ENCODE measurements at places on chromosomes 12 and 14. TPM values are rescaled to one million over a fixed set of nuclear protein-coding genes. Genes with fewer than 3 reads are reported as not detected.

DNA sequence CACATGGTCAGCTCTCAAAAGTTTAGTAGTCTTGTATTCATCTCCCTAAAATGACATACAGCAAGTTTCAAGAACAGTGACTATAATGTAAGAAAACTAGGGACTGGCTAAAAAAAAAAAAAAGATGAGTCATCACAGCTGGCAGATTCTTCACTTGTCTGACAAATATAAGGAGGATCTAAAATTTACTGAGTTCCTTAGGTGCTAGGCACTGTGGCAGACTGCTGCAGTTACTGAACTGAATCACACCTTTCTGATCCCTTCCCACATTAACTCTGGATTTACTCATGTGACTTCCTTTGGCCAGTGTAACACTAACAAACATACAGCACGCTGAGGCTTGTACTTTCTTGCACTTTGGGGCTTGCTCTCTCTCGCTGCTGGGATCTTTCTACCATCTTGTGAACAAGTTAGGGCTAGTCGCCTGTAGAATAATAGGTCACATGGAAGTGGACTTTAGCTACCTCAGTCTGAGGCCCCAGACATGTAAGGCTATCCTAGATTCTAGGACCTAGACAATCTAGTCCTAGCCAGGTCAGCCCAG is 32.1 kb downstream of the BAZ1A start:
- no peak for DNase-seq
- no peaks in the 10 kb centered on the region for H3K27me3 ChIP-seq
- H3K4me1 ChIP-seq, result no peaks in the 10 kb centered on the region
- H3K4me3 ChIP-seq, result no peak overlapping the region
- H3K36me3 ChIP-seq, result no peaks in the 10 kb centered on the region

DNA sequence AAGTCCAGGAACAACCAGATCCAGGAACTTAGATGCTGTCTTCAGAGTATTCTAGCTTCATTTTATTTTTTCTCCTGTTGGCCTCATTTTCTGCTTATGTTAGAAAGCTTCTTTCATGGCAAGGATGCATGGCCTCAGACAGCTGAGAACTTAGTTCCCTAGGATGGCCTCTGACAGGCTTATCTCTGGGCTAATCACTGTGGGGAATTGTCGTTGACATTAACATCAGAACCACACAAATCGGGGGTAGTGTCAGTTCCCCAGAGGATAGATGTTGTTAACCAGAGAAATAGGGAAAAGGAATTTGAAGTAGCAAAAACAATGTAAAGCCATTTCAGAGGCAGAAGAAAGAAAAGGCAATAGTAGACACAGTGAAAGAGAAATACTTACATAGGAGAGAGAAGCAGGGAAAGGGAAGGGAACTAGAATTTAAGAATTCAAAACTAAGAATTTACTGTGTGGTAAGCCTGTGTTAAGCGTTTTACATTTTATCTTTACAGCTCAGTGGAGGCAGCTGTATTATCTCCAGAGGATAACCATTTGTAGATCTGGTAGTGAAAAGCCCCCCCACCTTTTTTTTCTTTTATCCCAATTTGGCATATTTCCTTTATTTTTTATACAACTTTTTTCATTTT is 21.8 kb downstream of the FUT8 start:
- peaks cover 21% of the 10 kb centered on the region for H3K4me1 ChIP-seq
- no peak overlapping the region for H3K27ac ChIP-seq
- no peaks in the 10 kb centered on the region for H3K27me3 ChIP-seq
- no peak for DNase-seq
- no peaks in the 10 kb centered on the region for H3K36me3 ChIP-seq

PITPNM2 gene
- total RNA-seq, result 6.1 TPM

GRCh38 chr12:91763654-91764370 is 381.8 kb downstream of the BTG1 start:
- H3K4me3 ChIP-seq, result no peak overlapping the region
- no peaks in the 10 kb centered on the region for H3K4me1 ChIP-seq
- H3K27ac ChIP-seq, result no peak overlapping the region
- no peaks in the 10 kb centered on the region for H3K27me3 ChIP-seq
- DNase-seq, result no peak

DNA sequence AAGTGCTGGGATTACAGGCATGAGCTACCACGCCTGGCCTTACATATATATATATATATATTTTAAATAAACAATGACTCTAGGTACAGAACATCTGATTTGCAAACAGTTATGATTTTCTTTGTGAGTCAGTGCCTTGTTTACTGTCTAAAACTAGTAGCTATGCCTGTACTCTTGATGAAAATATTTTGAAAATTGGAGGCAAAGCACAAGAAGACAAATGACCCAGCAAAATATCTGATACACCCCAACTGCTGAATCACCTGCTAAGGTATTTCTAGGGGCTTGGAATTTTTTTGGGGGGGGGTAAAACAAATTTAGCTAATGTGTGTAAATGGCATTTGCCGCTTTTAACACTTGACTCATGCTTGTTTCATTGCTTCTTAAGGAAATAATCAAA is 69.3 kb downstream of the SYT10 start:
- no peak overlapping the region for H3K4me3 ChIP-seq
- no peaks in the 10 kb centered on the region for H3K27me3 ChIP-seq
- H3K4me1 ChIP-seq, result no peaks in the 10 kb centered on the region
- no peak overlapping the region for H3K27ac ChIP-seq
- no peak for DNase-seq
- no peaks in the 10 kb centered on the region for H3K36me3 ChIP-seq

- H3K27me3 ChIP-seq, result no peaks in the 10 kb centered on the region
- DNase-seq, result no peak
- no peak overlapping the region for H3K4me3 ChIP-seq
- no peak overlapping the region for H3K27ac ChIP-seq
- H3K36me3 ChIP-seq, result no peaks in the 10 kb centered on the region
Measured at GRCh38 chr14:87233266-87233665, 759.7 kb downstream of the GALC start.

GRCh38 chr14:67335781-67336180 is 23.8 kb downstream of the ATP6V1D start:
- DNase-seq, result no peak
- H3K36me3 ChIP-seq, result peaks cover 34% of the 10 kb centered on the region
- H3K27ac ChIP-seq, result no peak overlapping the region
- no peaks in the 10 kb centered on the region for H3K4me1 ChIP-seq

DNA sequence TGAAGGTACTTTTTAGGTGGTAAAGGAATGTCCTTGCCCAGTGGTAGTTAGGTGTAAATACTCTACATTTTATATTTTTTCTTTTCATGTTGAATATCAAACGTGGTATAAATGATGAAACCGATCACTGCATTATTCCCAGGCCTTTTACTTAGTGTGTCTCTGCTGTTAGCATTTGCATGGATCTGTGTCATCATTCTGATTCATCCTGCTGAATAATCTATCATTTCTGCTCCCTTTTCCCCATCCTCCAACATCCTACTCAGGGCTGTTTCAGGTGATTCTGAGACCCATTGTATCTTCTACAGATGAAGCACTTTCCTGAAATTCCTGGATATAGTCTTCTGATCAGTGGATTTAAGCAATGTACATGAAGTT is 61.0 kb upstream of the PTHLH start:
- H3K4me1 ChIP-seq, result no peaks in the 10 kb centered on the region
- no peak overlapping the region for H3K27ac ChIP-seq
- no peaks in the 10 kb centered on the region for H3K36me3 ChIP-seq
- no peak overlapping the region for H3K4me3 ChIP-seq

DNA sequence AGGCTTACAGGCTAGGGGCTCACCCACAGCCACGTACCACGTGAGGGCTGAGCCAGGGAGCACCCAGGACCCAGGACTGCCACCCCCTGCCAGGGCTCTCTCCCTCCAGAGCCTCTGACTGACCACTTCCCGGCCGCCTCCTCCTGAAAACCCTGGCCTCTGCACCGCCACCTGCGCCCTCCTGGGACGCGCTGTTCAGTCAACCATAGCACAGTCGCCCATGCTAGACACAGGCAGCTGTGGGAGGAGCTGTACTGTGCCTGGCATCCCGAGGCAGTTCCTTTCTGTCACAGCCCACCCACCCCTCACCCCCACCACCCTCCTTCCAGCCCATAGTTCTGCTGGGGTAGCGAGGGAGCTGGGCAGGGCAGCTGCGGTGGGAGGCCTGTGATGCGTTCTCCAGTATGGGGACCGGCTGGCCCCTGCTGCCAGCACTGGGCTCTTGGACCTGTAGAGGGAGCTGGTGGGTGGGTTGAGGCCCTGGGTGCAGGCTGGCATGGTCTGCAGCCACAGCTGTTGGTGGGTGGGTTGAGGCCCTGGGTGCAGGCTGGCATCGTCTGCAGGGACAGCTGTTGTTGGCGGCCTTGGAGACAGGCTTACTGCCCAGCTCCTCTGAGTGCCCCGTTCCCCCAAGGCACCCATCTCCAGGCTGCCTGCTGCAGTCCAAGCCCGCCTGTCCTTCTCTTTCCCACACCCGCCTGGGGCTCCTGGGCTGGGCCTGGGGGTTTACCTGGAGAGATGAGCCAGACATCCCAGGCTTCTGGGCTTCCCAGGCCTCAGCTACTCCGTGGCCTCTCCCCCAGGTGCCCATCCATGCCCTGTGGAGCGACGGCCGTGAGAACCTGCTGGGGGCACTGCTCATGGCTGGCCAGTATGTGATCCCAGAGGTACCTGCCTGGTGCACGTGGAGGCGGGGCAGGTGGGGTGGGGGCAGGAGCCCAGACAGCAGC is 11.5 kb downstream of the ASPG start:
- no peaks in the 10 kb centered on the region for H3K4me1 ChIP-seq
- H3K27ac ChIP-seq, result no peak overlapping the region
- no peak for DNase-seq
- H3K36me3 ChIP-seq, result no peaks in the 10 kb centered on the region
- no peaks in the 10 kb centered on the region for H3K27me3 ChIP-seq

- H3K4me3 ChIP-seq, result no peak overlapping the region
- H3K27me3 ChIP-seq, result no peaks in the 10 kb centered on the region
- DNase-seq, result no peak
- no peaks in the 10 kb centered on the region for H3K4me1 ChIP-seq
Measured at GRCh38 chr12:41474001-41474400, 285.9 kb downstream of the PDZRN4 start.

DNA sequence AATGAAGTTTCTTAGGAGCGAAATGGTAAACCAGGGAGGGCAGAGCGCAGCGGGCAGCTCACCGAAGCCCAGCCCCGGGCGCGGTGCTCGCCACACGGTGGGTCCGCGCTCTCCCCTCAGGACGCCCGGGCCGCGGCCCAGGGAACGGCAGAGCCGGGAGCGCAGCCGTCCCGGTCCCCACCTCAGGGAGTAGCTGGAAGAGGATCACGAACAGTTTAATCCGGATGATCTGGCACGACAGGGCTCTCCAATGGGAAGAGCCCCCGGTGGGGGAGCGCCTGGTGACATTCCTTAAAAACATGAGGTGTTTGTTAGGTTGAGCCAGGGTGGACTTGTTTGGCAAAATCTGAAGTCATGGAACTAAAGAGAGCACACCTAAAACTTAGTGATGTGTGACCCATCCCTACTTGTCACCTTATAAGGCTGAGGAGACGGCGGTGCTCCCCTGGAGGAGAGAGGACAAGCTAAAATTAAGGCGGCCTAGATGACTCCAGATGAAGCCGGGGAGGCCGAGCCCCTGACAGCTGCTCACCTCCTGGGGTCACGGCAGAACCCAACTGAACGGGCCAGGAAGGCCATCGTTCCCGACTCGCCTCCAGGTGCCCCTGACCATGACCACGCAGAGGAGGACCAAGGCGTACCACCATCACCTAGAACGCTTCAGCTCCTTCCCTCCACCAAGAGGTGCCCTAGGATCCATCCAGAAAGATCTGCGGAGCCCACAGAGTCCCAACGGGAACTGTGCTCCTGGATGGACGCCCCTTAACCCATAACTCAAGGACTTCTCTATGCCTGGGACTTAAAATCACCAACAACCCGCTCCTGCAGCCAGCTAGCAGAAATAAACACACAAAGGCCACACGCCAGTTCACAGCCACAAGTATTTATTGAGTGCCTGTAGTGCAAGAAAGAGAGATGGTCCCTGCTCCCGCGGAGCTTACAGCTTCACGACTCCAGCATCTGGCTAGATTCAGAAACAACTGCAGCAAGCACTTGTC is 866 bp upstream of the PITPNM2 start:
- no peak for DNase-seq
- H3K4me1 ChIP-seq, result peaks cover 25% of the 10 kb centered on the region
- no peaks in the 10 kb centered on the region for H3K36me3 ChIP-seq
- H3K4me3 ChIP-seq, result peak overlapping the region; percentile 47
- no peaks in the 10 kb centered on the region for H3K27me3 ChIP-seq

ETFBKMT gene
- 1.4 TPM for total RNA-seq

DNA sequence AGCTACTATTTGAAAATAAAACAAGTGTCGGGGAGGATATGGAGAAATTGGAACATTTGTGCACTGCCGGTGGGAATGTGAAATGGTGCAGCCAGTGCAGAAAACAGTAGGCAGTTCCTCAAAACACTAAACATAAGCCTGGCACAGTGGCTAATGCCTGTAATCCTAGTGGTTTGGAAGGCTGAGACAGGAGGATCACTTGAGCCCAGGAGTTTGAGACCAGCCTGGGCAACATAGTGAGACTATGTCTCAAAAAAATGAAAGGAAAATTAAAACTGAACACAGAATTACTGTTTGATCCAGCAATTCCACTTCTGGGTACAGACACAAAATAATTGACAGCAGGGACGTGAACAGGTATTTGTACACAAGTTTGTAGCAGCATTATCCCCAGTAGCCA is 12.6 kb downstream of the SIVA1 start:
- H3K27ac ChIP-seq, result no peak overlapping the region
- H3K36me3 ChIP-seq, result peaks cover 5% of the 10 kb centered on the region
- no peak overlapping the region for H3K4me3 ChIP-seq
- H3K27me3 ChIP-seq, result no peaks in the 10 kb centered on the region

ASCL1 gene
- not detected for total RNA-seq

DNA sequence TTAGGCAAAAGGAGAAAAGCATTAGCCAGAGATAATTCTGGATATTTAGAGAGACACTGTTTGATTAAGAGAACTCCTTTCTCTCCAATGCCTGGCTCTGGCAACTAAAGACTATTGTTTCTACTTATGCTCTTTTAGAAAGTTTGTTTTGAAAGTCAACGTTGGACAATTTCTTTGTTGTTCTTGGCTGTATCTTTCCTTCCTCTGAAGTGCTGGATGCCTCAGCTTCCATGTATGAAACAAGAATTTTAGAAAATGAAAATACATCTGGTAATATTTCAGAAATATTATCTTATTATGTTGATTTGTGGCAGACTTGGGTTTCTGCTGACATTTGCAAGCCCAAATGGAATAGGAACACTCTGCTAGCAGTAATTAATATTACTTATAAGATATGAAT is 382.6 kb downstream of the SNAPC1 start:
- H3K4me3 ChIP-seq, result no peak overlapping the region
- no peak for DNase-seq
- H3K27me3 ChIP-seq, result no peaks in the 10 kb centered on the region
- H3K4me1 ChIP-seq, result no peaks in the 10 kb centered on the region
- no peak overlapping the region for H3K27ac ChIP-seq

GRCh38 chr12:51527966-51528365 is 63.1 kb upstream of the SCN8A start:
- H3K27me3 ChIP-seq, result no peaks in the 10 kb centered on the region
- H3K4me1 ChIP-seq, result no peaks in the 10 kb centered on the region
- DNase-seq, result no peak
- H3K4me3 ChIP-seq, result no peak overlapping the region
- H3K27ac ChIP-seq, result no peak overlapping the region

ABCD2 gene
- 5.0 TPM for total RNA-seq

GRCh38 chr14:96804895-96805294 is 7.7 kb downstream of the VRK1 start:
- no peak overlapping the region for H3K4me3 ChIP-seq
- no peak for DNase-seq
- no peaks in the 10 kb centered on the region for H3K27me3 ChIP-seq
- peaks cover 7% of the 10 kb centered on the region for H3K4me1 ChIP-seq
- no peak overlapping the region for H3K27ac ChIP-seq

All from CD8-positive, alpha-beta memory T cell (primary cell).